ENCODE measurements at places on chromosomes 4 and X.

- no peak for DNase-seq
These were observed 21.0 kb downstream of the PLS3 start for GRCh38 chrX:115581759-115582615.

DNA sequence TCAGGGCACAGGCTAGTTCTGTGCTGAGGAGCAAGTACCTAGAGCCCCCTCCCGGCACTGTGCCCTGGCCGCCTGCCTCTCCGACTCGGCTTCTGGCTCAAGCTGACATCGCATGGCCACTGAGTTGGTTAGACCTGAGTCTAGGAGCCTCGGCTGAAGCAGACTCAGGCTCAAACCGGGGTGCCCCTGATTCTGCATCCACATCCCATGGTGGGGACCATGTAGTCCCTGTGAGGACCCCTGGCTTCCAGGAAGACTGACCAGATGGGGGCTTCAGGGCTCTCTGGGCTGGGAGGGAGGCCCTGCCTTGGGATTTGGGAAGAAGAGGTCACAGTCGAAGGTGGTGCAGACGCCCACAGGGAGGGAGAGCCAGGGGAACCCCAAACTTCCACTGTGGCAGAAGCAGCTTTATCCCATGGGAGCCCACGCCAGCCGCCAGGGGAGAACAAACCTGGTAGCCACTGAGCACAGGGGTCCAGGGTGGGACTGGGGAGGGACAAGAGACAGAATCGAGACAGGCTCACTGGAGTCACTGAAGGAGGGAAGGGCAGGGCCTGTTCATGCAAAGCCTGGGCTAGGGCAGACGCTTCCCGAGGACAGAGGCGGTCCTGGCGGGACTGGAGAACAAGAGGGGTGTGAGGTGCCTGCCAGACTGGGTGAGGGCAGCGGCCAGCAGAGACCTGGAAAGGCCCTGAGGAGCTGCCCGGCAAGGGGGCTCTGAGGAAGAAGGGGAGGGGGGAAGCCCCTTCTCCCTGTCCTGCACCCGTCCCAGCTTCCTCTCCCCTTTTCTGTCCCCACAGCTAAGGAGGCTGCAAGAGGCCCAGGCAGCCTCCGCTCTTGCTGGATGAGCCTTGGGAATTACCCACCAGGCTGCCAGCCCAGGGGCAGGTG, 1.1 kb downstream of the PDE6B start:
- DNase-seq, result no peak

- DNase-seq, result no peak
These were observed 613.5 kb downstream of the PCDH18 start for GRCh38 chr4:136918772-136919171.

GRCh38 chr4:89914609-89915550, 20.2 kb downstream of the MMRN1 start:
- no peak for DNase-seq

DNA sequence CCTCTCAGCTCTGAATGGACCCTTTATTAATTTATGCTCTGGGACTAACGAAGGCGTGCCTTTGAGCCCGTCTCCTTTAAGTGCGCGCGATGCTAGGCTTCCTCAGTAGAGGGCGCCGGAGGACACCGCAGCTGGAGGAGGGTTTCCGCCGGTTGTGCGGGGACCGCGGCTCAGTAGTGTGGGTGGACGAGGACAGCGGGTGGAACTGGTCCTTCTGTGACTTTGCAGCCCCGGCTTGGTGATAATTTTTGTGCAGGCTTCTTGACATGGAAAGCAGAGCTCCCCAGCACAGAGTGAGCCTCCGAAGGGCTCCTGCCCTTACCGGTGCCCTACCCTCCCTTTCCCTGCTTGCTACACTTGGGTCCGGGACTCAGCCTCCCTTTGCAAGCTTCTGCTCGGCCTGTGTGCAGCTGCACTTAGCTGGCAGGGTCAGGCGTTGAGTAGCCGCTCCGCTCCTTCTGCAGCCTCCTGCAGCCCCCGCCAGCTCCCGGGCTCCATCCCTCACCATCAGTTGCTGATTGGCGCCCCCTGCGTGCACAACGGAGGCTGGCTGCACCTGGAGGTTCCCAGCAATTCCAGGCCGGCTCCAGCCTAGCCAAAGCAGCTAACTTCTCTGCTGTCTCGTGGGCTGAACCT, 26.8 kb upstream of the BOD1L1 start:
- no peak for DNase-seq

DNA sequence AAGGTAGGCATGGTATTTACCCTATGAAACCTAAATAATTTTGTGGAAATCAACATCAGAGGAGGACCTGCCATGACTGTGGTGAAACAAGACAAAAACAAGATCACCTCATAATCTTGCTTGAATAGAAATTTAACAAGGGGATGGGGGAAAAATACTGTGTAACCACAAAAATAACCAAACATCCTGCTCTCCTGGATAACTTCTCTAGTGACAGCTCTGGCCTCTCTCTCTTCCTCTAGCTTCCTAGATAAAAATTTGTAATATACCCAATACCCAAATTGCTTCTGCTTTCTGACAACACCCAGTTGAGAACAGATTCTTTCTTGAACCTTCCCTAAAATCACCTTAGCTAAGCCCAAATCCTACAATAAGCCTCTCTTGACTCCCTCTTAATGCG, 11.9 kb upstream of the TIGD2 start:
- no peak for DNase-seq

DNA sequence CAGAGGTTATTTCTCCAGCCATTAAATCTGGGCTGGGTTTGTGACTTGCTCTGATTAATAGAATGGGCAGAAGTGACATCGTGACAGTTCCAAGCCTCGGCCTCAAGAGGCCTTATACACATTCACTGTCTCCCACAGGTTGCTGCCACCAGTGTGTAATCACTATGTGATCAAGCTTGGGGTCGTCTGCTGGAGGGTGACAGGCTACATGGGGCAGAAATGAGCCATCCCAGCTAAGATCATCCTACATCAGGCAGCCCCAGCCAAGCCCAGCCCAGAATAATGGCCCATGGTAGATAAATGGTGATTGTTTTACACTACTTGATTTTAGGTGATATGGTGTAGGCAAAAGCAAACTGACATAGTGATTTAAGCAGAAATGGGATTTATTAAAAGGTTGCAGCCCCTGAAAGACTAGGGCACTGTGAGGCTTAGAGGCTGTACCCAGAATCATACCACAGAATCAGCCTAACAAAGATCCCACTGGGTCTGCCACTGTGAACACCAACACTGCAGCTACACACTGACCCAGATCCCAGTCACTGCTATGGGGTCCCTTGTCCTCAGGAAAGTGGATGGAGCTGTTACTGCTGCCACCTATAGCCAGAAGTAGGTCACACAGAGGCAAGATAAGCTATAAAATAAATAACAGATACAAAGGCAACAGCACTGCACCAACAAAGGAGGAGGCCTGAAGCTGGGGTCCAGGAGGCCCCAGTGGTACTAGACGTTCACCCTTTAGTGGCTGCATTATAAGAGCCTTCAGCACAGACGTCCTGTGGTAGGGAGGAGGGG, 159.6 kb upstream of the RBPJ start:
- DNase-seq, result no peak

DNA sequence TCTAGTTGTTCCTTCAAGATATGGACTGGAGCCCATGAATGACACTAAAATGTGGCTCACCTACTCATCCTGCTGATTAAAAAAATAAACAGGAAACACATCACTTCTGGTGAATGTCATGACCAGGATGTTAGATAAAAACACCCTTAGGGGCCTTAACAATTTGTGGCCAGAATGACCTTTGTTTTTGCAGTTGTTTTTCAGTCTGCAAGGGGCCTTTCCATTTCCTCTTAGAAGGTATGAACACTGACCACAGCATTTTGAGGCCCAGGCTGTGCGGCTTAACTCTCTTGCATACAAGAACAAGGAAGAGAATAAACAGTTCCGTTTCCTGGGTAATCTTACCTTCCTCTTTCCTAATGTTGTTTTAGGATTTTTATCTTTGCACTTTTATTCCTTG, 113.2 kb downstream of the IL1RAPL2 start:
- DNase-seq, result no peak

GRCh38 chr4:69066945-69067344, 29.3 kb upstream of the UGT2B7 start:
- DNase-seq, result no peak

DNA sequence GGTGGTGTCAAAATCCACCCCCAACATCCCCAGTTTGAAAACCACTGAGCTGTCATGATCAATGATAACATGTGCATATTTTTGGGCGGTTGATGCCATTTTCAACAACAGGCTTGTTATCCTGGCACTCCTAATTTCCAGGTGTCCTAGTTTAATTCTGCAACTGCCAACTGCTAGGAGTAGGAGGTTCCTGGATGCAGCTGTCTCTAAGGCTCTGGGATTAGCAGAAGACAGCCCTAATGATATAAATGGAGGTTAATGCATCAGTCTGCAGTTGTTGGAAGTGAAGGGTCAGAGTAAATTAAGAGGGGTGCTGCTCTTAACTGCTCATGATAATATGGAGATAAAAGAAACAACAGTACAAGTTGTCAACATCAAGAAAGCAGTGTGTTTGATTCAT, 23.8 kb downstream of the ARFIP1 start:
- no peak for DNase-seq

DNA sequence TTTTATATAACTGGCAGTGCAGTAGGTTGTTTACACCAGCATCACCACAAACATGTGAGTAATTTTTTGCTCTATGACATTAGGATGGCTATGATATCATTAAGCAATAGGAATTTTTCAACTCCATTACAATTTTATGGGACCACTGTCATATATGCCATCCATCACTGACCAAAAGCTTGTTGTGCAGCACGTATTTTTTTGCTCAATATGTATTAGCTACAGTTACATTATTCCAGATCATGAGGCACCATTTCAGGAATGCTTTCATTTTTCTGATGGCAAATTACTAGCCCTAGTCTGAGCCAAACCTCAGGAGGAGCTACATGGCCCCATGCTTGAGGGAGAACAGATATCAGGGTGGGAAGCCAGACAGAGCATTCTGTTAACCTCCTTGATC, 56.8 kb upstream of the DCLK2 start:
- no peak for DNase-seq

GRCh38 chrX:138150709-138151108, 560.8 kb downstream of the FGF13 start:
- DNase-seq, result no peak

GRCh38 chrX:32662516-32662915, 548.8 kb downstream of the DMD start:
- no peak for DNase-seq

GRCh38 chrX:11398785-11399184, 105.6 kb downstream of the AMELX start:
- no peak for DNase-seq

GRCh38 chrX:30957753-30958152, 68.7 kb upstream of the TAB3 start:
- no peak for DNase-seq

- no peak for DNase-seq
These were observed 263.1 kb upstream of the KLF3 start for GRCh38 chr4:38400946-38401345.

GRCh38 chr4:79833857-79834256, 239.2 kb downstream of the ANTXR2 start:
- DNase-seq, result no peak

DNA sequence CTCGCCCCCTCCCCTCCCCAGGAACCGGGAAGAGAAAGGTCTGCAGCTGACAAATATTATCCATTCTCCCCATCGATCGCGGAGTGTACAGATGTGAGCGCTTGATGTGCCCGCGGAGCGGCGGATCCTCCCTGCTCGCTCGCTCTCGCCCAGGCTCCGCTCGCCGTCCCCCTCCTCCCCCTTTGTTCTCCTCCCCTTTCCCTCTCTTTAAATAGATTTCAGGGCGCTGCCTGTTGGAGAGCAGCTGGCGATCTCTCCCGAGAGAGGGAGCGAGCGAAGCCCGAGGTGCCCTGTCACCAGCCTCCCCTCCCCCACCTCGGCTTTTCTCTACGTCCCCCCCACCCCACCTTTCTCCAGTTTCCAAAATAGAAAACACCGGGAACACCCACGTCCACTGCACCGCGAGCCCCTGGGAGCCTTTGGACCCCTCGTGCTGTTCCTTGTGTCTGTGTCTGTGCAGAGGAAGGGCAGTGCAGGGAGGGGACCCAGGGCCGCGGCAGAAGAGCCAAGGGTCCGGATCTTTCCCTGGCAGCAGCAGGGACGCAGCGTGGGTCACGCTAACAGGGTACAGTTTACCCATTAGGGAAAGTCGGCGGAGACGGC, 56.6 kb upstream of the BCOR start:
- no peak for DNase-seq

DNA sequence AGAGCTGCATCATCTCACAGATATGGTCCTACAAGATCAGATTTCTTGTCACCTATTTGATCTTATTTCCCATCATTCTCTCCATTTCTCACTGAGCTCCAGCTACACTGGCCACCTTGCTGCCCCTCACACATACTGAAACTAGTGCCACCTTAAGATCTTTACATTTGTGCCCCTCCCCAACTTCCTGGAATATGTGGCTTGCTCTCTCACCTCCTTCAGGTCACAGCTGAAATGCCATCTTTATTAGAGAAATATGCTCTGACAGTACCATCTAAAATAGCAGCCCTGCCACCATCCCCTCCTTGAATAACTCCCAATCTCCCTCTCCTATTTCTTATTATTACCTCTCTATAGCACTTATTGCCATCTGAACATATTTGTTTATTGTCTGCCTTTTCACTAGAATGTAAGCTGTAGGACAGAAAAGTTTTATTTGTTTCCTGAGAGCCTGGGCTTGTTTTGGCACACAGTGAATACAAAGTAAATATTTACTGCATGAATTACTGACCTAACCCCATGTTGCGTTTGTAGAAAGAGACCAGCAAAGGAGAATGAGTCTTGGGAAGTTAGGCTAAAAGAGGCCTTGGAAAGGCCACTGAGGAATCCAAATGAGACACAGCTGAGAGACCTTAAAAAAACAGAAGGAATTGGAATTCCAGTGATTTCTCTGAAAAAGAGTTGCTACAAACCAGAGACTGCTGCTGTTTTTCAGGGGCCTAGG, 22.7 kb downstream of the DYNLT3 start:
- no peak for DNase-seq

DNA sequence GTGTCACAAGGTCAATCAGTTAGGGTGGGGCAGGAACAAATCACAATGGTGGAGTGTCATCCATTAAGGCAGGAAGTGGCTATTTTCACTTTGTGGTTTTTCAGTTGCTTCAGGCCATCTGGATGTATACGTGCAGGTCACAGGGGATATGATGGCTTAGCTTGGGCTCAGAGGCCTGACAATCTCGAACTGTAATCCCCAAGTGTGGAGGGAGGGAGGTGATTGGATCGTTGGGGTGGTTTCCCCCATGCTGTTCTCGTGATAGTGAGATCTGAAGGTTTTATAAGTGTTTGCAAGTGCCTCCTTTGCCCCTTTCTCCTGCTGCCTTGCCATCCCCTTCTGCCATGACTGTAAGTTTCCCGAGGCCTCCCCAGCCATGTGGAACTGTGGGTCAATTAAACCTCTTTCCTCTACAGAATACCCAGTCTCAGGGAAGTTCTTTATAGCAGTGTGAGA, 36.7 kb upstream of the STS start:
- no peak for DNase-seq

DNA sequence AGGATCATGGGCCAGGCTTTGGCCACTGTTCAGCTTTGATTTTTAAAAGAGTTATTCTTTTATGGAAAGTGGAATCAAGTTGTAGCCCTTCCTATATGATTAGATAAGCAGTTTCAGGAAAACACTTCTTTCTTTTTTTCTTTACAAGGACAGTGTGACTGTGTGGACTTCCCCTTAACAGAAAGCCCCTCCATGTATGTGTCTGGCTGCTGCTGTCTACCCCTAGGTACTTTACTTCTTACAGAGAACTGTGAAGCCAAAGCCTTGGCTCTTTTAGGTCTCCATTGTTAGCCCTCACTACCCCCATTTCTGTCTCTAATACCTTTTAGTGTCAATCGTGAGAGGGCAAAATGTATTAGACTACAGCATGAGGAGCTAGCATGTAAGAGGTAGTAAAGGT, 19.1 kb downstream of the VSIG1 start:
- DNase-seq, result no peak

- DNase-seq, result no peak
These were observed 410.3 kb downstream of the RPA4 start for GRCh38 chrX:97294041-97294440.

Measured in vagina (tissue), 2 donors.